ENCODE measurements at places on chromosomes 11 and 22.

DNA sequence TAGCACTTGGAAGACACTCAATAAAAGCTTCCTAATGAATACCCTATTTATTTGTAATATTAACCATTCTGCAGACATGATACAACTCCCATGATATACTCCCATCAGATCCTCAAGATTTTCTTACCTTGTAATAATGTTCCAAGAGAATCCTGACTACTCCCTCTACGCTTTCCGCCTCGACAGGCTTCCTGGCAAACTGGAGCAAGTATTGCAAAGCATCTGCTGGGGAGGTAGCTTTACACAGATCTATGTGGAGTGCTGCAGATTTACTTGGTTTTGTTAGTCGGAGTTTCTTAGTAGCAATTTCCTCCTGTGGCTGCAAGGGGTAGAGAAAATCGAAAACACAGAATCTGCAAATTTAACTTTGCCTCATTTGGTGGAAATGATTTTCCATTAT is 3.5 kb downstream of the INTS4 start:
- no peak for DNase-seq

GRCh38 chr22:27810609-27811151 is 9.1 kb upstream of the MN1 start:
- DNase-seq: no peak

DNA sequence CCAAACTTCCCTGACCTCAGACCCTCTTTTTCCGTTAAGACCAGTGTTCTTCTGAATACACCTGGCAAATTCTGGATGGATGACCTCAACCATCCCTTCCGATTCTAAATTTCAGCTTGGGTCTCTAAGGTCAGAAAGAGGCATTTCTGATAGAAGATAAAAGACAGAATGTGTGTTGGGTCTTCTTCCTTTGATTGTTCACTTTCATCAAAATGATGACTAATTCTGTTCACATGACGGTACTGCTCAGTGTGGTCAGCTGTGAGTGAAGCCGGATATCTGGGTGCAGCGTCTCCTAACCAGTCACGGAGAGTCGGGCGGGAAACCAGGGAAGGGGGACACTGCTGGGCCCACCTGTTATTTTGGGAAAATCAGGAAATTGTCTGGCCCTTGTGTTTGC is 151.6 kb upstream of the NAV2 start:
- no peak for DNase-seq

DNA sequence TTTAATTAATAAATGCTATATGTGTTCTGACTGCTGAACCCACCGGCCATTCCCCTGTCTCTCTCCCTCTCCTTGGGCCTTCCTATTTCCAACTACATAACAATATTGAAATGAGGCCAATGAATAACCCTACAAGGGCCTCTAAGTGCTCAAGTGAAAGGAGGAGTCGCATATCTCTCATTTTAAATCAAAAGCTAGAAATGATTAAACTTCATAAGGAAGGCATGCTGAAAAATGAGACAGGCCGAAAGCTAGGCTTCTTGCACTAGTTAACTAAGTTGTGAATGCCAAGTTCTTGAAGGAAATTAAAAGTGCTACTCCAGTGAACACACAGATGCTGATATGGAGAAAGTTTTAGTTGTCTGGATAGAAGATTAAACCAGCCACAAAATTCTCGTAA is 109.2 kb downstream of the TSPAN18 start:
- no peak for DNase-seq

DNA sequence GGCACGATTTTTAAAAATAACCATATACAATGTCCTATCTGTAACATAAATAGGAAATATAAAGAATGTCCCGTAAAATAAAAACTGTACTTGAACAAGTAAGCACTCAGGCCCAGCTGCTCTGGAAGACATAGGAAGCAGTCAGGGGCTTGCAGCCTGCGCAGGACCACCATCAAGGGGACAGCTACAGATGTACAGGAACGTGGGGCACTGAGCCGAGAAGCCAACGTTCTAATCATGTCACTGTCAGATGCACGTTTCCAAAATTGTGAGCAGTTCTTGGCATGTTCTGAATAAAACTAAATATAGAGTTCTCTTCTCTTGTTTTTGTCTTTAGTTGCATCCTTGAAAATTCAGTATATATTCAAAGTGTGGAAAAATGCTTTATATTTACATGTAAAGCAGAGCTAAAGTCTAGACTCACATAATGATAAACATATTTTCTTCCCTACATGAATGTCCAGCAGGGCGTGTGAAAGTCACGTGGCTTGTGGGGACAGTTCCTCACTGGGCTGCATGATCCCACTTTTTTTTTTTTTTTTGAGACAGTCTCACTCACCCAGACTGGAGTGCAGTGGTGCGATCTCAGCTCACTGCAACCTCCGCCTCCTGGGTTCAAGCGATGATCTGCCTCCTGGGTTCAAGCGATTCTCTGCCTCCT is 28.4 kb upstream of the TSPAN18 start:
- no peak for DNase-seq

GRCh38 chr22:50011447-50012210 is 936 bp downstream of the IL17REL start:
- no peak for DNase-seq

- DNase-seq: no peak
These were observed 16.3 kb upstream of the SORL1 start for GRCh38 chr11:121435551-121436511.

DNA sequence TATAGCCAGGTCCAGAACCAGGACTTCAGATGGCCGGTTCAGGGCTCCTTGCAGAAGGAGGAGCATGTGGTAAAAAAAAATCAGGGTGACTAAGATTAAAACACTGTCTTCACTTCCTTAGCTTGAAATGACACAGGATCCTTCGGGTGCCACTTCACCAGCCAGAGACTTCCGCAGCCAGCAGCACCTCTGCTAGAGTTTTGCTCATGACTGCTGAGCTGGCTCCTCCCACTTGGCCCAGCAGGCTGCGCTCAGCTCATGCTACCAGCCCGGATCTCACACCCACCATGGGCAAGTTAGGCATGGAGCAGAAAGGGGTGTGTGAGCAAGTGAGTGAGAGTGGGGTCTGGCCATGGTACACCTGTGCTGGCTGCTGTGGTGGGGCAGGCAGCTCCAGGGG is 6.6 kb upstream of the MS4A18 start:
- no peak for DNase-seq

GRCh38 chr11:125435461-125436238 is 60.4 kb downstream of the FEZ1 start:
- no peak for DNase-seq

- no peak for DNase-seq
These were observed 91.1 kb downstream of the ETS1 start for GRCh38 chr11:128496249-128496648.

GRCh38 chr11:35907648-35908431 is 36.0 kb upstream of the LDLRAD3 start:
- no peak for DNase-seq

DNA sequence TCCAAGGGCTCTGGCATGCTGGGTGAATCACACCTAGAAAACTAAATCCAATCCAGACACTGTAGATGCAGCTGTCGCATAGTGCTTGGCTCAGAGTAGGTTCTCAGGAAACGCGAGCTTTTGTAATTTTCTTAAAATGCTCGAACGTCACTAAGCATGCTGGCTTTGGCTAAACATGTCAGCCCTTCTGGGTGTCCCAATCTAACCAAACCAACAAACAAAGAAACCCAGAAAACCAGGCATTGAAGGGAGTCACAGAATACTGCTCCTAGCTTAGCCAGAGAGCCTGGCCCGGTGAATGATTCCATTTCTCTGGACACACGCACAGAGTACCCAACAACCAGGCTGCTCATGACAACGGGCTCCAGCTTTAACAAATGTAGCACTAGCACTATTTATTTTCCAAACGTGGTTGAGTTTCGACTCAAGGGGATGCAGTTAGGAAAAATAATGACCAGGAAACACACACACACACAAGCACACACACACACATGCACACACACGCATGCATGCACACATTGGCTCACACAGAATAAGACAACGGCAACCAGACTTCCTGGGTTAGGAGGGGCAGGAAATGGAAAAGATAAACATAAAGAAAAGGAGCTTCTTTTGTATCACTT is 492.6 kb downstream of the MIAT start:
- DNase-seq: no peak

GRCh38 chr11:31106968-31107576 is 262.5 kb downstream of the DCDC1 start:
- no peak for DNase-seq

DNA sequence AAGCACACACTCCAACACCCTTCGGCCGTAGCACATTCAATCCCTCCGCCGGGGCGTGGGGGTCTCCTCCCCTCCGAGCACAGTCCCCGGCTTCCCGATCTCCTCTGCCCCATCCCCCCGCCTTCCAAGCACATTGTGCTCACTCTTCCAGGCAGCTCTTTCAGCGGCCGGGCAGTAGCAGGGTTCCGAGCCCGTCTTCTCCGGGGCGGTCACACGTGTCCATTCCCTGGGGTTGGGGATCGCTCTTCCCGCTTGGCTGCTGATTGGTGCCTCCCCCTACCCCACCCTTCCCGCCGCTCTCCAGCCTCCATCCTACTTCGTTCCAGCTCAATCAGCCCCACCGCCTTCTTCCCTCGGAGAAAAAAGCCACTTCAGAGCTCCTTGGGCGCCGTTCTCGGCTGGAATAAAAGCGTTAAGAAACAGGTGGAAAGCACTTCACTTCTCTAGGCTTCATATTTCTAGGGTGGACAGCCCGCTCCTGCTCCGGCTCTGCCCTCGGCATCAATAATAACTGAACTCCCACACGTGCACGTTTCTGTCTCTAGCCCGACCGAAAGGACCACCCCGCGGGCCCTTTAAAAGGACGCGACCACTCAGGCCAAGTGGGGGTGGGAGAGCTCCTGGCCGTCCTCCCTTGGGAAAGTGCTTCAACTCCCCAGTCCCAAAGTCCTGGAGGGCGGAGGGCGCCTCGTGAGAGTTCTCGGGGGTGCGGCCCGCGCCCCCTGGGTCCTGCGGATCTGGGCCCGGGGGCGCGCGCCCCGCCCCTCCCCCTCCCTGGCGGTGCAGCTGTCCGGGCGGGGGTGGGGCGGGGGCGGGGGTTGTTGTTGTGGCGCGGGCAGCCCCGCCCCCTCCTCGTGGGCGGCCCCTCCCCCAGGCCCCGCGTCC is 464 bp upstream of the CECR2 start:
- DNase-seq: no peak

GRCh38 chr11:133605482-133605881 is 73.2 kb upstream of the OPCML start:
- DNase-seq: no peak

GRCh38 chr22:39536711-39537110 is 4.2 kb upstream of the RPS19BP1 start:
- no peak for DNase-seq

- DNase-seq: no peak
These were observed 17.9 kb upstream of the NAP1L4 start for GRCh38 chr11:3010004-3010403.

GRCh38 chr11:120398132-120398531 is 61.9 kb downstream of the ARHGEF12 start:
- no peak for DNase-seq

DNA sequence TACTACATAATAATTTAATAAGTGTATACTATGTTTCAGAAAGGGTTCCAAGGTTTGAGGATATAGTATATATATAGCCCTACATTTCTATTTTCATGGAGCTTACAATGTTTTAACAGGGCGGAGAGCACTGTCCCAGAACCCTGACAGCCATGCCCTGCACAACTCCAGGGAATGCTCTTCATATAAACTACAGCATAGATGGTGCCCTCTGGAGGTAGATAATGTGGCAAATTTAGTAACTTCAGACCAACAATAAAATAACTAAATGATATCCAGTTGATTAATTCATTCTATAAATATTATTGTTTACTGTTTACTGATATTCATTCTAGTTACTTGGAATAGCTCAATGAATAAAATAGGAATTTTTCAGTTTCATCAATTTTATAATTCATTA is 693.7 kb upstream of the CCDC179 start:
- DNase-seq: no peak

- no peak for DNase-seq
These were observed 10.2 kb upstream of the P4HA3 start for GRCh38 chr11:74321487-74322188.

DNA sequence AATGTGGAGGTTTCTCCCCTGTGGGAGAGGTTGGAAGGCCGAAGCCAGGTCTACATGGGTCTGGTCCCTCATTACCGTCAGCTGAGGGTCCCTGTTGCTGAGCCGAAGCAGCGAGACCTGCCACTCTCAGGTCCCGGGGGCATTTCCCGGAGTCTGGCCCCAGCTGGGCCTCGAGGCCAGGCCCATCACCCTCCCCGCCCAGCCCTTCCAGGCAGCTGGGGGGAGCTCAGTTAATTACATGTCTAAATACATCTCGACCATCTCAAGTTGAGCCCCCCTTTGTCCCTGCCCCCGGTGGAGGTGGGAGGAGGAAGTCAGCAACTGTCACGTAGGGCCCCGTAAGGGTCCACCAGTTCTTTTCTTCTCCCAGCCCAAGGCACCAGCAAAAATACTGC is 3.6 kb downstream of the CDKN1C start:
- DNase-seq: no peak

DNA sequence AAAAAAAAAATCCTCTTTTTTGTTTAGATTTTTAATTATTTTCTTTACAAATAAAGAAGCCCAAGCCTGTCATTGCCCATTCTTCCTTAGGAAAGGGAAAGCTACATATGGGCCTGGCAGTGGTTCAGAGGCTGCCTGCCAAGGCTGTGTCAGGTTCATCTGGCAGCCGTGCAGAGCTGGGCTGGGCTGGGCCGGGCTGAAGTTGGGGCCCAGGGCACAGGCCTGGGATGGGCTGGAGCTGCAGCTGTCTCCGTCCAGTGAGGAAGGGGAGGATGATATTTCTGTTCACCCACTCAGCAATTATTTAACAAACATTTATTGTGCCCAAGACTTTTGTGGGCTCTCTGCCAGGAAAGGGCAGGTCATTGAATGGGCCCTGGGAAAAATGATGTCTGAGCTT is 4.6 kb downstream of the PRR5L start:
- DNase-seq: no peak

DNA sequence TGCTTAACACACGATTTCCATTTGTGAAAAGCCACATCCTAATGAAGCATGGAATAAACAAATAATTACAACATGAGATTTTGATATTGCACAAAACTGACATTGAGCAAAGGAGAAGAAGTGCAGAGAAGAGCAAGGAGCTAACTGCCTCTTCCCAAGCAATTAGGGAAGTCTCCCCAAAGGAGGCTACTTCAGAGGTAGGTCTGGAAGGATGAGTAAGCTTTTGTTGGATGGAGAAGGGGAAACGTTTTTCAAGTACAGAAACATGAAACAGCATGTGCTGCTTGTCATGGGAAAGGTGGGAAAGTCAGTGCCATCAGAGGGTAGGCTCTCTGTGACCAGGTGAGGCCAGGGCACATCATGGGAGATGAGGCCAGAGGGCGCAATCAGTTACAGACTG is 132.2 kb upstream of the SESN3 start:
- DNase-seq: no peak

- DNase-seq: no peak
These were observed 47.0 kb upstream of the AMPD3 start for GRCh38 chr11:10407749-10408685.

GRCh38 chr11:126112547-126112946 is 49.9 kb upstream of the CDON start:
- DNase-seq: no peak

DNA sequence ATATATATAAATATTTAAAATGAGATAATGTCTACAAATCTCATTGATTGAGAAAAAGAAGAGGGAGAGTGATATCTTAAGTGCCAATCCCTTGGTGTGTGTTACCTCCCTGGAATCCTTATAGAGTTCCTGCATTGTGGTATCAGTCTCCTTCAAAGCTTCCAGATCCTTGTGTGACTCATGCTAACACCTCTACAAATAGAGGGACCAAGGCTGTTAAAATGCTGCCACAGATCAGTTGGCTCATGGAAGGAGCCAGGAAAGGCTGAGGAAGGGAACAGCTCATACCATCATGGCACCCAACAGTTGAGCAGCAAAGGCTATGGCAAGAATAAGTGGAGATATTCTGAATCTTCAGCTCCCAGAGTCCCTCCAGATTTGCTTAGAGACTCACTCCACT is 163.6 kb upstream of the ISX start:
- no peak for DNase-seq

Data from epithelial cell of prostate (primary cell).